ENCODE measurements at places on chromosomes 7 and 10.

- no peak for DNase-seq
Observed at GRCh38 chr7:132705146-132705545, 128.9 kb upstream of the PLXNA4 start.

DNA sequence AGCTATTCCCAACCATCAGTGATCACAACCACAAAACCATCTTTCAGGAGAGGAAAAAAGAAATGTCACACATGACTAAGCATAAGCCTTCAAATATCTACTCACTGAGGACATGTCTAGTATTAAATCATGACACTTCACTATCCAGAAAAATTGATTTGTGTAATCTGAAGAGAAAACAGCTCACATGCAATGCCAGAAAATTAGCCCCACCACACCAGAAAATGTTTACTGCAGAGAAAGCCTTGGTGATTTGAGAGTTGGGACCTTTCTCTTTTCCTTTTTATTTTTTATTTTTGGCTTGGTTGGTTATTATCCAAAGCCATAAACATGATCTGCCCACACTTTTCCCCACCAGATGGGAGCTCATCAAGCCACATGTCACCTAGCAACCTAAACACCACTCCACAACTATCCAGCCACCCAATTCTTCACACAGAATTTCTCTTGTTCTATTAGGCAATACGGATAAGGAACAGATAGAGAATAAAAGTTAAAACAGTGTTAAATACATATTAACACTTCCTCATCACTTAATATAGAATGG lies 3.1 kb downstream of the PARD3 start:
- no peak for DNase-seq

DNA sequence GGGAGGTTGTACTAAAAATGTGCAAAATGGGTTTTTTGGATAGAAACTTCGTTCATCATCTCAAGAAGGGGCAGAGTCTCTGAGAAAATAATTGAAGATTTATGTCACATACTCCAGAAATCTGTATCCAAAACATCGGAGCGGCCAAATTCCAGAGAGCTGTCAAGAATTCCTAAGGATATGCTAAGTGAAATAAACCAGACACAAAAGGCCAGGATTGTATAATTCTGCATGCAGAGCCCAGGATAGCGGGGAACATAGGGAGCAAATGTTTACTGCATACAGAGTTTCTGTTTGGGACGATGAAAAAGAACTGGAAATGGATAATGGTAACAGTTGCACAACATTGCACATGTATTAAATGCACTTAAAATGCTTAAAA lies 224.2 kb upstream of the AUTS2 start:
- no peak for DNase-seq

GRCh38 chr10:51894771-51895578 lies 195.6 kb upstream of the CSTF2T start:
- DNase-seq: no peak

DNA sequence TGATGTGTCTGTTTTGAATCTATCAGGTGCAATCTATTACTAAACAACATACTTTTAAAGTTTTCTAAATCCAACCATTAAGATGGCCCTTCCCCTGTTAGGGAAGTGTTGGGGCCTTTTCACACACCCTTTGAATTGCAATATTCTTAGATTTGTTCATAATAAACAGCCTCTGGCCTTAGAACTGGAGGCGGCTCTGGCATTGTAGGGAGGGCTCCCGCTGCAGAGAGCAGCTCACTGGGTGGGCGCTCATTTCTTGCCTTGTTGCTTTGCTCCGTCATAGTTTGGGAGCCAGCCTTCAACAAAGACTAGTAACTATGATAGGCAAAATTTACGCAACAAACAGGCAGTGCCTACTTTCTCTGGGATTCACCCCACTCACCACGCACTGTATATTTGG lies 4.2 kb upstream of the HOXA10 start:
- DNase-seq: no peak

All from DMS 273 treated with DMSO at 0.1 percent for 48 hours (cell line).